A549 treated with dexamethasone at 1 μM for 4 hours (cell line): ENCODE measurements at places on chromosomes 6 and 20. TPM values are rescaled to one million over a fixed set of nuclear protein-coding genes. Genes with fewer than 3 reads are reported as not detected.

MRPL2 gene
- 51.6 to 56.6 TPM (median 55.3 TPM) in 5 replicates for total RNA-seq

SSTR4 gene
- 0.43 to 1.1 TPM (median 0.64 TPM) in 5 replicates for total RNA-seq

PBOV1 gene
- total RNA-seq = not detected in 5 replicates

KHDC1L gene
- total RNA-seq = 0.25 to 0.41 TPM (median 0.28 TPM) in 3 of 5 replicates, not detected in the others

SAPCD1 gene
- 2.1 to 3.7 TPM (median 3.5 TPM) in 5 replicates for total RNA-seq

NKX2-2 gene
- total RNA-seq = not detected in 5 replicates

BPIFB4 gene
- total RNA-seq = not detected in 5 replicates

CALHM4 gene
- total RNA-seq = not detected in 5 replicates

TRAPPC3L gene
- total RNA-seq = not detected in 5 replicates

PHF3 gene
- 9.2 to 13.5 TPM (median 11.9 TPM) in 5 replicates for total RNA-seq

WFDC2 gene
- 0.18 TPM in 1 of 5 replicates, not detected in the others for total RNA-seq

ADIG gene
- not detected in 5 replicates for total RNA-seq

COX4I2 gene
- total RNA-seq = not detected in 5 replicates

ZC2HC1B gene
- not detected in 5 replicates for total RNA-seq

MSH5 gene
- 8.4 to 14.3 TPM (median 14.1 TPM) in 5 replicates for total RNA-seq

APCDD1L gene
- 0.07 to 0.18 TPM (median 0.11 TPM) in 4 of 5 replicates, not detected in the other for total RNA-seq

C20orf96 gene
- total RNA-seq = 9.5 to 10.7 TPM (median 10.1 TPM) in 5 replicates

SLC32A1 gene
- 0.04 TPM in 1 of 5 replicates, not detected in the others for total RNA-seq

KCNK16 gene
- total RNA-seq = not detected in 5 replicates

MYMX gene
- not detected in 5 replicates for total RNA-seq

ZNF165 gene
- total RNA-seq = 0.73 to 0.88 TPM (median 0.81 TPM) in 5 replicates

VNN1 gene
- total RNA-seq = 0.03 to 0.05 TPM (median 0.04 TPM) in 4 of 5 replicates, not detected in the other

PLTP gene
- 1.6 to 1.8 TPM (median 1.6 TPM) in 5 replicates for total RNA-seq

CD24 gene
- total RNA-seq = 238 to 374 TPM (median 349 TPM) in 5 replicates

CENPB gene
- 95.4 to 111 TPM (median 107 TPM) in 5 replicates for total RNA-seq

CAGE1 gene
- 0.04 to 0.05 TPM in 2 of 5 replicates, not detected in the others for total RNA-seq

CLPSL1 gene
- total RNA-seq = not detected in 5 replicates

TTBK1 gene
- 0.02 to 0.07 TPM (median 0.05 TPM) in 5 replicates for total RNA-seq

RAD21L1 gene
- not detected in 5 replicates for total RNA-seq

AIF1 gene
- not detected in 5 replicates for total RNA-seq

CNKSR3 gene
- total RNA-seq = 10.2 to 13.0 TPM (median 11.6 TPM) in 5 replicates

LAMA2 gene
- 0.22 to 0.82 TPM (median 0.65 TPM) in 5 replicates for total RNA-seq

SPEF1 gene
- 1.4 to 2.1 TPM (median 1.7 TPM) in 5 replicates for total RNA-seq

TRMT11 gene
- 10.3 to 12.0 TPM (median 10.9 TPM) in 5 replicates for total RNA-seq

COL19A1 gene
- total RNA-seq = not detected in 5 replicates

HTR1B gene
- total RNA-seq = 0.14 to 0.32 TPM (median 0.14 TPM) in 5 replicates
